ENCODE measurements at places on chromosomes 6 and 20. TPM values are rescaled to one million over a fixed set of nuclear protein-coding genes. Genes with fewer than 3 reads are reported as not detected.

DNA sequence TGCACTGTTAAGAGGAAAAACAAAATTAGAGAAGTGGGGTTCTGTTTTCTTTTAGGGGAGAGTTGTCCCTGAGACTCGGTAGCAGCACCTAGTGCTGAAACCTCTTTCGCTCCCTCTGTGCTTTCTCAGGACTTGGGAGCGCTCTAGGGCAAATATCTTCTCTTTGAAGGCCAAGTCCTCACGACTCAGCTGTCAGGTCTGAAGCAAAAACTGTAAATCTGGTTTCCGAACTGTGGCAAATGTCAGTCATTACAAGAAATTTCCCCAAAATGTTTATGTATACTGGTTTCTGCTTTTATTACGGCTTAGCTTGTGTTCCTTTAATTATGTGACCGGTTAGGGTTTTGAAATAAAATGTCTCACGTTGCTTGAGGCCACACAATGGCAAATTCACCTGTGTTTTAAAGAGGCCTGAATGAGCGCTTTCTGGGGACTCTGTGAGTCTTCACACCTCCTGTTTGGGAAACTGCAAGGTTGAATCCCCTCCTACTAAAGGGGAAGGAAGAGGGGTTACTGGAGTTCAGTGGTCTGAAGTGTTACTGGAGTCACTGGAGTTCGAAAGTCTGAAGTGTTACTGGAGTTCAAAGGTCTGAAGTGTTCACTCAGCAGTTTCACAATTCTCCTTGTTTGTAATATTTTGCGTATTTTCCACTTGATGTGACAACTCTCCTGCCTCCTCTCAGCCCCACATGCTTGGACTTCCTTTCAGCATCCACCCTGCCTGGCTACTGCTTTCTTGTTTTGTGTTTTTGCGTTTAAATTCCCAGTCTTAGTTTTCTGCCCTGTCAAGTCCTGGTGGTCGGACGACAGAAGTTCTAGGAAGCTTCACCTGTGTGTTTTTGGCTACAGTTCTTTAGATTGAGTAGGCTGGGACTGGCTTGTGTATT lies 1.6 kb downstream of the SMPDL3A start:
- peak overlapping the region; percentile 94 for H3K27ac ChIP-seq
- no peak for DNase-seq
- no peaks in the 10 kb centered on the region for H3K36me3 ChIP-seq
- H3K4me1 ChIP-seq = peaks cover 20% of the 10 kb centered on the region

- H3K27ac ChIP-seq = no peak overlapping the region
- H3K4me1 ChIP-seq = peaks cover 70% of the 10 kb centered on the region
- no peaks in the 10 kb centered on the region for H3K27me3 ChIP-seq
- no peaks in the 10 kb centered on the region for H3K36me3 ChIP-seq
- no peak overlapping the region for H3K4me3 ChIP-seq
These were observed 9.7 kb downstream of the RPS6KA2 start for GRCh38 chr6:166617359-166617758.

GRCh38 chr6:105626295-105627158 lies 223.6 kb upstream of the PREP start:
- H3K36me3 ChIP-seq = no peaks in the 10 kb centered on the region
- H3K27me3 ChIP-seq = no peaks in the 10 kb centered on the region
- no peak overlapping the region for H3K27ac ChIP-seq
- no peaks in the 10 kb centered on the region for H3K4me1 ChIP-seq
- no peak overlapping the region for H3K4me3 ChIP-seq
- DNase-seq = no peak

- no peak for DNase-seq
- peak overlapping the region; percentile 90 for H3K27ac ChIP-seq
- no peaks in the 10 kb centered on the region for H3K27me3 ChIP-seq
- peak overlapping the region; percentile 80 for H3K4me3 ChIP-seq
These were observed 491 bp upstream of the ITCH start for GRCh38 chr20:34362502-34363061.

- no peak for DNase-seq
- no peak overlapping the region for H3K27ac ChIP-seq
- no peaks in the 10 kb centered on the region for H3K27me3 ChIP-seq
- H3K36me3 ChIP-seq = no peaks in the 10 kb centered on the region
- no peak overlapping the region for H3K4me3 ChIP-seq
These were observed 131.0 kb upstream of the IFNGR1 start for GRCh38 chr6:137349856-137350830.

DNA sequence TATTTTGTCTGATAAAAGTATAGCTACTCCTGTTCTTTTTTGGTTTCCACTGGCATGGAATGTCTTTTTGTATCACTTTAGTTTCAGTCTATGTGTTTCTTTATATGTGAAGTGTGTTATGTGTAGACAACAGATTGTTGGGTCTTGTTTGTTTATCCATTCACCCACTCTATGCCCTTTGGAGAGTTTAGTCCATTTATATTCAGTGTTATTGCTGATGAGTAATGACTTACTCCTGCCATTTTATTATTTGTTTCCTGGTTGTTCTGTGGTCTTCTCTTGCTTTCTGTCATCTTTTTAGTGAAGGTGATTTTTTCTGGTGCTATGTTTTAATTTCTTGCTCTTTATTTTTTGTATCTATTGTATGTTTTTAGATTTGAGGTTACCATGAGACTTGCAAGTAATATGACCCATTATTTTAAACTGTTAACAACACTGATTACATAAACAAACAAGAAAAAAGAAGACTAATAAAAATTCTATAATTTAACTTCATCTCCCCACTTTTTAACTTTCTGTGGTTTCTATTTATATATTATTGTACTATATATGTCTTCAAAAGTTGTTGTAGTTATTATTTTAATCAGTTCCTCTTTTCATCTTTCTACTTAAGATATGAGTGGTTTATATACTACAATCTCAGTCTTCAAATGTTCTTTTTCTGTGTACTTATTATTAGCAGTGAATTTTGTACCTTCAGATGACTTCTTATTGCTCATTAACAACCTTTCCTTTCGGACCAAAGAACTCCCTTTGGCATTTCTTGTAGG lies 323.4 kb downstream of the BTBD9 start:
- H3K4me1 ChIP-seq = no peaks in the 10 kb centered on the region
- no peak overlapping the region for H3K4me3 ChIP-seq
- H3K27ac ChIP-seq = no peak overlapping the region
- H3K36me3 ChIP-seq = no peaks in the 10 kb centered on the region

ARMC12 gene
- polyA plus RNA-seq = not detected

DNA sequence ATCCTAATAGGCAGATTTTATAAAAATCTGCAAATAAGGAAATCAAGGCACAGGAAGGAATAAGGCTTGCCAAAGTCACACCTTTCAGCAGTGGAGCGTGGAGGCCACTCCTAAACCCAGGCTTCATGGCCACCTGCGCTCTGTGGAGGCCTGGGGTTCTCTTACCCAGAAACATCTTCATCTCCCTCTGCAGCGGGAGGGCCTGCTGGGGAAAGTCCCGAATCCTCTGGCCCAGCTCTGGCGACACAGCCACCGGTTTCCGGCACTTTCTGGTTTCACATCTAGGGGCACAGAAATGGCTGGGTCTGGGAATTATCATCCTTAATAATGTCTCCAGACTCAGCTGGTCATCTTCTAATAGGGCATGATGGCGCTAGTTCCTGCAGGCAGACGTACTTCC lies 4.2 kb downstream of the TRIM10 start:
- H3K27ac ChIP-seq = no peak overlapping the region
- H3K4me1 ChIP-seq = no peaks in the 10 kb centered on the region
- no peaks in the 10 kb centered on the region for H3K36me3 ChIP-seq
- H3K27me3 ChIP-seq = peaks cover 18% of the 10 kb centered on the region

- DNase-seq = no peak
- H3K36me3 ChIP-seq = no peaks in the 10 kb centered on the region
- no peak overlapping the region for H3K27ac ChIP-seq
- no peaks in the 10 kb centered on the region for H3K4me1 ChIP-seq
- H3K27me3 ChIP-seq = no peaks in the 10 kb centered on the region
- no peak overlapping the region for H3K4me3 ChIP-seq
These were observed 49.9 kb downstream of the ILRUN start for GRCh38 chr6:34646714-34647113.

GRCh38 chr20:48273843-48274242 lies 488.6 kb upstream of the SULF2 start:
- no peaks in the 10 kb centered on the region for H3K27me3 ChIP-seq
- H3K4me3 ChIP-seq = no peak overlapping the region
- no peak overlapping the region for H3K27ac ChIP-seq
- no peaks in the 10 kb centered on the region for H3K4me1 ChIP-seq
- no peak for DNase-seq
- no peaks in the 10 kb centered on the region for H3K36me3 ChIP-seq

DNA sequence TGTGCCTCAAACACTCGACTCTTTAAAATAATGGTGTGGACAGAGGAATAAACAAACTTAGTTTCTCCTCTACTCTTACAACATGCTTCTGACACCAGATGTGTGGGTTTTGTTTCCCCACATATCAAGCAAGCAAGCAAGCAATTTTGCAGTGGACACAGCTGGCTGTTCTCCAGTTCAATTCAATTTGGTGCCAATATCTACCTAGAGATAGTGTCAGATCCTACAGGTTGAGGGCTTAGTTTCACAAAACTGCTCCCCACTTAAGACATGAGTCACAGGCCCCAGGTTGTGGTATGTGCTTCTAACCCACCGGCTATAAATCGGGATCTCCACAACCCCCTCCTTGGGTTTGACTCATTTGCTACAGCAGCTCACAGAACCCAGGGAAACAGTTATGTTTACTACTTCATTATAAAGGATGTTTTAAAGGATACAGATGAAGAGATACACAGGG lies 131.4 kb upstream of the TRAF3IP2 start:
- peaks cover 16% of the 10 kb centered on the region for H3K4me1 ChIP-seq
- H3K27me3 ChIP-seq = no peaks in the 10 kb centered on the region
- no peaks in the 10 kb centered on the region for H3K36me3 ChIP-seq
- no peak for DNase-seq
- no peak overlapping the region for H3K27ac ChIP-seq

DNA sequence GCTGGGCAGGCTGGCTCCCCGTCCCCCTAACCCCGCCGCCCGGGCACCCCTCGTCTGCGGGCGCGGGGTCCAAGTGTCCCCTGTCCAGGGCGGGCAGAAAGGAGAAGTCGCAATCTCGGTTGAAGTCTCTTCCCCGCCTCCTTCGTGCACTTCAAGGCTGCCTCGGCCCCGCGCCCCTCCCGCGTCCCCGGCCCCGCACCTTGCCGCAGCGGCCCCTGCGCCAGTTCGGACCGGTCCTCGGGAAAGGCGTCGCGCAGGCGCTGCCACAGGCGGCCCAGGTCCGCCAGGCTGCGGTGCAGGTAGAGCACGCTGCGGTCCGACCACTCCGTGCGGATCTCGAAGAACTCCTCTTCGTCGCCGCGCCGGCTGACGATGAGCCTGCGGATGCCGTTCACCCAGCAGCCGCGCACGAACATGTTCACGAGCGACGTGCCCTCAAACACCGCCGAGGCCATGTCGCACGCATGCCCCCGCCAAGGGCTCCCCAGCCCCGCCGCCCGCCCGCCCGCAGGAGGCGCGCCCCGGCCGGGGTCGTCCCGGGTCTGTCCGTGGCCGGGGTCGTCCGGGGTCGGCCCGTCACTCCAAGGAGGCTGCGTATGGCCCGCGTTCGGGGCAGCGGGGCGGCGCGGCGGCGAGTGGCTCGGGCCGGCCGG lies at the start of gene PXDC1:
Gene PXDC1 (minus strand): TSS at position 637 of the 653 bp plus-strand sequence. CDS start 182 bp downstream, at position 455.
- H3K27ac ChIP-seq = peak within 1 kb of the TSS; percentile 100
- DNase-seq = no peak
- H3K27me3 ChIP-seq = no peaks in the 10 kb centered on the region
- H3K4me3 ChIP-seq = peak within 1 kb of the TSS; percentile 58
- peaks cover 43% of the 10 kb centered on the region for H3K4me1 ChIP-seq
- H3K36me3 ChIP-seq = no peaks in the 10 kb centered on the region

DNA sequence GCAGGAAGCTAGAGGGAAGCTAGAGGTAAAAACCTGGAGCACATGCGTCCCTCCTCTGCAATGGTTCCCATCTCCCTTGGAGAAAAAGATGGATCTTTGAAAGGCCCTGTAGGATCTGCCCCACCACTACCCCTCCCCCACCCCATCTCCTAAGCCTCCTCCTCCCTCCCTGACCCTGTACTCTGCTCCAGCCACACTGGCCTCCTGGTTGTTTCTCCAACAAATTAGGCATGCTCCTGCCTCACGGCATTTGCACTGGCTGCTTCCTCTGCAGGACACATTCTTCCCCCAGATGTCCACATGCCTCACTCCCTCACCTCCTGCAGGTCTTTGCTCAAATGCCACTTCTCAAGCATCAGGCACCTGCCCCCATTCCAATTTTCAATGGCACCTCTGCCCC lies 45.5 kb downstream of the UBE2V1 start:
- H3K36me3 ChIP-seq = no peaks in the 10 kb centered on the region
- H3K27me3 ChIP-seq = no peaks in the 10 kb centered on the region
- no peak for DNase-seq
- peaks cover 10% of the 10 kb centered on the region for H3K4me1 ChIP-seq
- no peak overlapping the region for H3K4me3 ChIP-seq
- H3K27ac ChIP-seq = no peak overlapping the region

- H3K27ac ChIP-seq = no peak overlapping the region
- no peaks in the 10 kb centered on the region for H3K4me1 ChIP-seq
- H3K36me3 ChIP-seq = no peaks in the 10 kb centered on the region
- DNase-seq = no peak
These were observed 171.7 kb downstream of the CLIC5 start for GRCh38 chr6:45843848-45844521.

FLRT3 gene
- polyA plus RNA-seq = 0.89 TPM

GRCh38 chr20:58237318-58238132 lies 9.1 kb upstream of the ANKRD60 start:
- no peaks in the 10 kb centered on the region for H3K27me3 ChIP-seq
- no peak overlapping the region for H3K4me3 ChIP-seq

- no peak overlapping the region for H3K27ac ChIP-seq
- no peak overlapping the region for H3K4me3 ChIP-seq
- peaks cover 26% of the 10 kb centered on the region for H3K4me1 ChIP-seq
- no peaks in the 10 kb centered on the region for H3K27me3 ChIP-seq
These were observed 131.2 kb upstream of the FAM184A start for GRCh38 chr6:119209452-119210205.

DNA sequence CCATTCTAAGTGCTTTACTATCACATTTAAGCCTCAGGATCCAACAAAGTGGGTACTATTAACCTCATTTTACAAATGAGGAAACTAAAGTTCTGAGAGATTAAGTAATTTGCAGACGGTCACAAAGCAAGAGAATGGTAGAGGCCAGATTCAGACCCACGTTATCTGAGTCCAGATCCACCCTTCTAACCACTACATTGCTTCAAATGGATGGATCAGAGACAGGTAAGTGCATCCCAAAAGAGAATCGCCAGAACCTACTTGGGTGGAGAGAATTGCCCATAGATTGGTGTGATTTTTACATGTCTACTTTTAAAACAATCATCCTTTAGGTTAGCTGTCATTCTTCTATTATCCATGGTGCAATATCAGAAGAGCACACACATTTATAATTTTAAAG lies 7.1 kb downstream of the MAN1A1 start:
- no peak overlapping the region for H3K27ac ChIP-seq
- H3K4me1 ChIP-seq = peaks cover 77% of the 10 kb centered on the region
- no peak for DNase-seq
- H3K36me3 ChIP-seq = no peaks in the 10 kb centered on the region
- H3K27me3 ChIP-seq = no peaks in the 10 kb centered on the region

DNA sequence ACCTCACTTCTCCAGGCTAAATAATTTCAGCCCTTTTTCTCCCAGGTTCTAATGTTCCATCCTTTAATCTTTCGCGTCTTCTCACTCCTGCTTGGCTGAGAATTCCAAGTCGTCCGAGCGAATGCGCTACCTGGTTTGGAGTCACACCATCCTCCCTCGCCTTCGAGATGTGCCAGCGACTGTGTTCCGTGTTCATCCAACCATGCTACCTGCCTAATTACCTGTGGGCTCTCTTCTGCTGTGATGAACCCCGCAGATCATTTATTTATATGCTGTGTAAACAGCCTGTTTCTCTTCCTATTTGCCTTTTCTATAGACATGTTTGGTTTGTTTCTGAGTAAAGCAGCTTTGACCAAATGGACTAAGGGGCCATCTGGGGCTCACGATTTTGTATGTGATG lies 83.5 kb upstream of the TMEM181 start:
- peaks cover 14% of the 10 kb centered on the region for H3K36me3 ChIP-seq
- no peaks in the 10 kb centered on the region for H3K4me1 ChIP-seq
- H3K27me3 ChIP-seq = no peaks in the 10 kb centered on the region

FAM162B gene
- 0.69 TPM for polyA plus RNA-seq

PRSS35 gene
- polyA plus RNA-seq = not detected
